Bladder microvascular endothelial cell (primary cell): ENCODE measurements at places on chromosomes 16 and 17. TPM values are rescaled to one million over a fixed set of nuclear protein-coding genes. Genes with fewer than 3 reads are reported as not detected.

Gene TLE7
- 0.16 TPM in 1 of 2 replicates, not detected in the other for total RNA-seq

Gene TMEM114
- not detected in 2 replicates for total RNA-seq

Gene APOBR
- not detected in 2 replicates for total RNA-seq

Gene HGS
- 51.5 and 85.7 TPM in 2 replicates for total RNA-seq

Gene KRT39
- not detected in 2 replicates for total RNA-seq

Gene MMP28
- 11.0 and 11.3 TPM in 2 replicates for total RNA-seq

Gene OR1A1
- total RNA-seq: under 0.01 TPM in 1 of 2 replicates, not detected in the other

Gene ABCC11
- not detected in 2 replicates for total RNA-seq

Gene KIF2B
- total RNA-seq: not detected in 2 replicates

Gene TOM1L1
- 0.57 and 0.97 TPM in 2 replicates for total RNA-seq

Gene TRPV2
- total RNA-seq: 15.2 and 30.8 TPM in 2 replicates

Gene FAAP100
- 12.1 and 27.3 TPM in 2 replicates for total RNA-seq

Gene KRTAP16-1
- total RNA-seq: not detected in 2 replicates

Gene SEZ6
- total RNA-seq: not detected in 2 replicates

Gene EVPLL
- not detected in 2 replicates for total RNA-seq

Gene E4F1
- total RNA-seq: 28.0 and 35.9 TPM in 2 replicates

Gene GDPD1
- total RNA-seq: 0.97 and 3.1 TPM in 2 replicates
